ENCODE measurements at places on chromosomes 3 and 15. TPM values are rescaled to one million over a fixed set of nuclear protein-coding genes. Genes with fewer than 3 reads are reported as not detected.

Gene ISL2
- polyA plus RNA-seq: not detected

DNA sequence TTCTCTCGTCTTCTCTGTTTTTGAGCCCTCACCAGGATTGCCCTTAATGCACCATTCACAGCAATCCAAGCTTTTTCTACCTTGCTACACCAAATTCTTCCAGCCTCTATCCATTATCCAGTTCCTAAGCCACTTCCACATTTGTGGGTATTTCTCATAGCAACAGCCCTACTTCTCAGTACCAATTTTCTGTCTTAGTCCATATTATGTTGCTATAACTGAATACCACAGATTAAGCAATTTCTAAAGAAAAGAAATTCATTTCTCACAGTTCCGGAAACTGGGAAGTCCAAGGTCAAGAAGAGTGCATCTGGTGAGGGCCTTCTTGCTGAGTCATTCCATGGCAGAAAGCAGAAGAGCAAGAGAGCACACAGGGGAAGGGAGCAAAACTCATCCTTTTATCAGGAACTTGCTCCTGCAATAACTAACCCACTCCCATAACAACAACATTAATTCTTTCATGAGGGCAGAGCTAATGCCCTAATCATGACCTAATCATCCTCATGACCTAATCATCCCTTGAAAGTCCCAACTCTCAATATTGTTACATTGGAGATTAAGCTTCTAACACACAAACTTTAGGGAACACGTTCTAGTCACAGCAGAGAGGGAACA lies 9.7 kb upstream of the EIF1B start:
- peak; percentile 91 for DNase-seq

Gene CAMK2N2
- polyA plus RNA-seq: not detected

- no peak for DNase-seq
Measured at GRCh38 chr3:72465853-72466252, 382.4 kb downstream of the SHQ1 start.

Gene FRMD4B
- 38.6 TPM for polyA plus RNA-seq

Gene AHSG
- 0.59 TPM for polyA plus RNA-seq

DNA sequence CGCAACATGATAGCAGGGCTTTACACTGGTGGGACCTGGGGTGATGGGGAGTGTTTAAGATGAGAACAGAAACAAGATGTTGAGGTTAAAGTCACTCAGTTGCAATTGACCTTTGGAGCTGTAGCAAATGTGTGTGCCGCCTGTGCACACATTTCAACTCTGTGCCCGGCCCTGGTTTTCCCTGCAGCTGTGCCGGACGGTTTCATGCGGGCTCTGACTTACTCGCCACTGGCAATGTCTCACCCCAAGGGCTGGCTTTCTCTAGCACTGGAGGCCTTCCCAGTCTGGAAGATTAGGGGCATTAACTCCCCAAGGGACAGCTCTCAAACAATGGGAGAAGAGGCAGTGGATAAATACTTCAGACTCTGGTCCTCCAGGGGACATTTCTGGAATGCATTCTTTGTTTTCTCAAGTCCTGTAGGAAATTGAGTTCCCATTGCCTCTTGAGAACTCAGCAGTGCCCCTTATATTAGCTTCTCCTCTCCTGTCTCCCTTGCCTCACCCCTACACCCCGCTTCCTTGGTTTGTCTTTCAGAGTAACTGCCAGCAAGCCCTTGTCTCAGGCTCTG lies 152.5 kb downstream of the EDEM1 start:
- DNase-seq: no peak

DNA sequence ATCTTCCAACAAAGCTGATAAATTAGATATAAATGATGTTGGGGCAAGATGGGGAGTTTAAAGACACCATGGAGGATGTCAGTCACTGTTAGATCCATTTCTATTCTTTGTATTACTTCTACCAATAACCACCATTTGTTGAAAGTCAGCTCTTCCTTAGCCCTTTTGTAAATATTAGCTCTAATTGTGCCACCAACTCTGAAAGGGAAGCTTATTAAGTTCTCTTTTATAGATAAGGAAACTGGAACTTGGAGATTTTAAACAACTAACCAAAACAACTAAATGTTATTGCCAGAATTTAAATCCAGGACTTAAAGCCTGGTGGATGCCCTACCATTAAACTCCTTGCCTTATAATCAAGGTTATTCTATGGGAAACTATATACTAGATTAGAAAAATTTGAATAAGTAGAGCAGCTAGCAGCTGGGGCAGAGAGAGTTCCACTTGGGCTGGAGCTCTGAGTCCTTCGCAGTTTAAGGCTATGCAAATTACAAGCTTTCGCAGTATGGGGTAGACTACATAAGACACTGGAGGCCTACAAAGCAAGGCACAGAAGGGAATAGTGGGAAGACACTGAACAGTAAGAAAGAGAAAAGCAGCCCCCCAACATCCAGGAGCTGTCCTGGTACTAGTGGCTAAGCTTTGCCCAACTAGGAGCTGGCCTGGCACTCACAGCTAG lies 52.6 kb downstream of the TM4SF18 start:
- DNase-seq: no peak

Gene BNC1
- polyA plus RNA-seq: 6.4 TPM

Gene IGSF11
- 0.46 TPM for polyA plus RNA-seq

Gene CRABP1
- polyA plus RNA-seq: 8.7 TPM

GRCh38 chr3:37994639-37994972 lies 4.0 kb downstream of the VILL start:
- no peak for DNase-seq
